ENCODE measurements at places on chromosomes 4 and X.

DNA sequence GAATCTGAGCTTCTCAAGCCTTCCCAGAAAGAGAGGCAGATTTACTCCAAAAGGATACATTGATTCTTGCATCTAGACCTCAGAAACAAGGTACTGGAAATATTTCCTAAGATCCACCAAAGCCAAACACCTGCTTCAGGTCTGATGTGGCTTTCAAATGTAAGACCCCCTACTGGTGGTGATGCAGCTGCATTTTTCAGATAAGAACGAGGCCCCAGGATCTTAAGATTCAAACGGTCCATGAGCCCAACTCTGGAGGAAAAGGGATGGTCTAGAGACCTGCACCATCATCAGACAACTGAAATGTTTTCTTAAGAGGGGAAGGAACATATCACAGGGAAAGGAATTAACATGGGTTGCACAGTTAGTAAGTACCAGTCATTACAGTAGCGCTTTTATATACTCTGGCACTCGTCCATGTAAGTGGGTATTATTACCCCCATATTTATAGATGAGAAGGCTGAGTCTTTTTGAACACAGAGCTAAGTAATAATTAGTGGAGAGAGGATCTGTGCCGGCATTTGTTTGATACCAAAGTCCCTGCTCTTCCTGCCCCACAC, 73.7 kb downstream of the LEF1 start:
- no peak for DNase-seq

GRCh38 chr4:73727685-73728084, 12.7 kb upstream of the CXCL8 start:
- DNase-seq = no peak

- no peak for DNase-seq
Measured at GRCh38 chr4:23881674-23882337, 8.0 kb downstream of the PPARGC1A start.

DNA sequence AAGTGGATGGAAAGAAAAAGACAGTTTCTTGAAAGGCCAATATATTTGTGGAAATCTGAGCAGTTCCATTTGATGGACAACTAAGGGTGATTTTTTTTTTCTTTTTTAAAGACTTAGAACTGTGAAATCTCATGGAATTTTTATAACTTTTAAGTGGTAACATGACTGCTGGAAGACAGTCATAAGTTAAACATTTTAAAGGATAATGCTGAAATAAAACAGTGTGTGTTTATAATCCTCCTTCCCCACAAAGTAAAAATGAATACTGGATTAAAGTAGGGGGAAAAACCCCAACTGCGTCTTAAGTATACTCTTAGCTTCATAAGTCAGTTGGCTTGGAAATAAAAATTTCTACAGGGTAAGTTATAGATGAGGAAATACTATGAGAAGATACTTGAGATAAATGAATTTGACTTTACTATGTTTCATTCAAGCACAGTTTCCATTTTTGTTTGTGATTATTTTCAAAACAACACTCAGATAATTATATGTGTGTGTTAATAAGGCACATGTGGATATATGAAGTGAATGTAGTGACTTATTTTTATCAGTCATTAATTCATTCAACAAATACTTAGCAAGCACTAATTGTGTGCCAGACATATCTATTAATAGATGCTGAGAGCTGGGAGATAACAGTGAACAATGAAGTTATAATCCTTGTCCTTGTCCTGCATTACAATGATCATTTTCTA, 129.2 kb upstream of the ETNPPL start:
- DNase-seq = no peak

- no peak for DNase-seq
Measured at GRCh38 chr4:54723220-54723619, 65.5 kb downstream of the KIT start.

- DNase-seq = no peak
Measured at GRCh38 chr4:139299536-139299935, 1.8 kb upstream of the NAA15 start.

DNA sequence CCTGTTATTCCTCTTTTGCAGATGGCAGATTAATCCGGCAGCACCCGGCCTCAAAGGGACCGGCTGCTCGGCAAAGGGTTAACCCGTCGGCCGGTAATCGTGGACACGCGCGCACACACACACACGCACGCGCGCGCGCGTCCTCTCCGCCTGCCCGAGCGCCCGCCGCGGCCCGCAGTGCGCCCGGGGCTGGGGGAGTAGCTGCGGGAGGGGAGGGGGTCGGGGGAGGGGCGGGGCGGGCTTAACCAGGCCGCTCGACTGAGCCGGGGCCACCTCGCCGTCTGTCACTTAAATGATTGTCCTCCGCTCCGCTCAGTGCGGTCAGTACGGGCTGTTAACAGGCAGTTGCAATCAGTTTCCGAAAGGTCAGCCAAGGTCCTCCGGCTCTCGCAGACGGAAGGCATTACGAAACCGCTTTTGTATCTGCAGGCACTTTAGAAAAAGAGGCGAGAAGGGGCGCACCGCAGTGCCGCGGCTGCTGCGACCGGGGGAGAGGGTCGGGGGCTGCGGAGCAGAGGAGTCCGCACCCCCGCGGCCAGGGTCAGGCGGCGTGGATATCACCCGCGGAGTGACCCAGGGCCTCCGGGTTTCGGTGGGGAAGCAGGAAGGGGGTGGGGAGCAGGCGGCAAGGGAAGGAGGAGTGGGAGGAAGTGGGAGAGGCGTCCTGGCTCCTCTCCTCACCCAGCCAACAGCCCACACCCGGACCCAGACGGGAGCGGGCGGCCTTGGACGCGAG, 57.3 kb upstream of the BCOR start:
- DNase-seq = peak; percentile 74

DNA sequence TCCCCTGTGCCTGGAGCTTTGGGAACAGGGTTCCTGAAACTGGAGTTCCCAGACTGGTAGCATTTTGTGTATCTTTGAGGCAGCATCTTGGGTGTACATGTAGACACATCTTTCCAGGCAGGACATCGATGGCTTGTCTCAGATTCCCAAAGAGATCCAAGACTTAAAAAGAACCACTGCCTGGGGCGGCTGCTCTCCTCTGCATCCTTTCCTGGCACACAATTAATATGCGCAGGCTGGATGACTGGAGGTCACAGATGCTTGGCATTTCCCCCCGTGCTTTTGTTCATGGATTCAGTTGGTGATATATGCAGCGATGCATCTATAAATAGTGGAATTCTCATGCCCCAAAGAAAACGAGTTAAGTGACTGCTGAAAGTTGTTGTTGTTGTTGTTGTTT, 80.5 kb downstream of the CLDN34 start:
- DNase-seq = no peak

- no peak for DNase-seq
Measured at GRCh38 chrX:125378770-125379169, 59.1 kb downstream of the TEX13C start.

- DNase-seq = no peak
Measured at GRCh38 chr4:99457270-99457669, 22.1 kb upstream of the ADH7 start.

GRCh38 chr4:40606239-40606767, 23.4 kb downstream of the RBM47 start:
- DNase-seq = no peak

DNA sequence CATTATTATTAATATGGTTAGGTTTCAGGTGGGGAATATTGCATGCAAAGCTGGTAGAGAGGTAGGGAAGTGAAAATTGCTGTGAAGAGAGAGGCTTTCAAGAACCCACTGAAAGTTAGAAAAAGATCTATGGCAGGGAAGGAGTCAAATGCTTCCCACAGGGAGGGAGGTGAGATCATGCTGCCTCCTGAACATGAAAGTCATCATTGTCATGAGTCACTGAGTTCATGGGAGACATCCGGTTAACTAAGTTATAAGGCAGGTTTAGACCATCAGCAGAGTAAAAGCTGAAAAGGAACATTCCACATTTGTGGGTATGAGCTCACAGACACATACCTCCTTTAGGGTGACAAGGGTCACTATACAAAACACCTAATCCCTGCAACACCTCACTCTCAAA, 16.2 kb downstream of the GATB start:
- peak; percentile 28 for DNase-seq

GRCh38 chrX:67436867-67437266, 107.0 kb upstream of the AR start:
- no peak for DNase-seq

DNA sequence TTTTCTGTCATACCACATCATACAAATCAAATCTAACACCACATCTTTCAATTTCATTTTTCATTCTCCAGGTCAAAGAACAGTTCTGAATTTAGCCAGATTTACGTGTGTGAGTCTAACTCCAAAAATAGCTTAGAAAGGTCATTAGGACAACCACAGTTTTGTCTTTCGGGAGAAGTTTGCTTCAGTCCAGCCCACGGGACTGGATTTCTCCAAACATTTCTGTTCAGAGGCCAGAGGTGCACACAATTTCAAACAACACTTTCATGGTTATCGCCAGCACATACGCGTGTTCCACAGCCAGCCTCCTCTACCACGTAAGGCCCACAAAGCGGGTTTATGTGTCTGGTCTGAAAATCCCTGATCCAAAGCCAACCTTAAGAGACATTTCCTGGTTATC, 65.9 kb downstream of the VEGFC start:
- no peak for DNase-seq

DNA sequence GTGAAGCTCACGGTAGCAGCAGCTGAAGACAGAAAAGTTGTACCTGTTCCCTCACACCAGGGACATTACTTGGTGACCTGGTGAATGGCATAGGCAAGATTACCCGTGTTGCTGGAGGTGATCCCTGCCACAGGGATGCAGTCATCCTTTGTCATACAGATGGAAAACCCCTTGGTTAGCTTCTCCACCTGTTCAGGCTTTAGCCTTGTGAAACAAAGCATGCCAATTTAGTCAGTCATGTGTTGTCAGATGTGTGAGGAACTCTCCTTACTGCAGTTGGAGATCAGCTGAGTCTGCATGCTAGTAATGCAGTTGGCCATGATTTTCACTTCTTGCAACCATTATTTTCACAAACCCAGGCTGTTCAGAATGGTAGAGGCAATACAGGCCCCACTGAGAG, 41.0 kb downstream of the AMELX start:
- DNase-seq = no peak

- DNase-seq = no peak
Measured at GRCh38 chr4:189092581-189092980, 848.1 kb upstream of the FRG1 start.

- DNase-seq = peak; percentile 76
Measured at GRCh38 chrX:30283456-30284200, 25.6 kb downstream of the NR0B1 start.

GRCh38 chrX:45758738-45759397, 558.2 kb upstream of the DIPK2B start:
- DNase-seq = no peak

GRCh38 chr4:67401902-67402301, 143.4 kb downstream of the CENPC start:
- no peak for DNase-seq

GRCh38 chr4:69156913-69157312, 57.6 kb downstream of the UGT2B11 start:
- DNase-seq = no peak

- DNase-seq = no peak
Measured at GRCh38 chrX:17375367-17375636, 302 bp downstream of the NHS start.

GRCh38 chrX:118823263-118824172, at the start of gene ZCCHC12:
Gene ZCCHC12, plus strand, starts transcription at chrX:118823824. Its CDS starts 1,421 bp downstream, at chrX:118825245.
- peak; percentile 48 for DNase-seq

DNA sequence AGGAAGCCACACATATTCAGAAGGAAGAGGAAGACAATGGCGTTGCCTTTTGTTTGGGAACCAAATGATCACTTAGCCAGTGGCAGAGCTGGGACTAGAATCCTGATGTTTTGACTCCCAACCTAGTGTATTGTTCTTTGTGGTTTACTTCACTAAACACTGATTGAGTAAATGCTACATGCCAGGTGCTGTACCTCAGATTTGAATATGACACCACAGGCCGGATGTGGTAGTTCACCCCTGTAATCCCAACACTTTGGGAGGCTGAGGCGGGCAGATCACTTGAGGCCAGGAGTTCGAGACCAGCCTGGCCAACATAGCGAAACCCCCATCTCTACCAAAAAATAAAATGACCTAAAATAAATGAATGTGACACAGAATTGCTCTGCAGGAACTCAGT, 8.4 kb downstream of the NDUFA1 start:
- DNase-seq = no peak

- DNase-seq = no peak
Measured at GRCh38 chr4:109206620-109207019, 95.8 kb downstream of the COL25A1 start.

- DNase-seq = no peak
Measured at GRCh38 chr4:121717680-121718237, 21.0 kb upstream of the ANXA5 start.

- no peak for DNase-seq
Measured at GRCh38 chrX:30831082-30831481, 58.0 kb downstream of the TAB3 start.

GRCh38 chrX:45781901-45782553, 581.4 kb upstream of the DIPK2B start:
- peak; percentile 71 for DNase-seq

DNA sequence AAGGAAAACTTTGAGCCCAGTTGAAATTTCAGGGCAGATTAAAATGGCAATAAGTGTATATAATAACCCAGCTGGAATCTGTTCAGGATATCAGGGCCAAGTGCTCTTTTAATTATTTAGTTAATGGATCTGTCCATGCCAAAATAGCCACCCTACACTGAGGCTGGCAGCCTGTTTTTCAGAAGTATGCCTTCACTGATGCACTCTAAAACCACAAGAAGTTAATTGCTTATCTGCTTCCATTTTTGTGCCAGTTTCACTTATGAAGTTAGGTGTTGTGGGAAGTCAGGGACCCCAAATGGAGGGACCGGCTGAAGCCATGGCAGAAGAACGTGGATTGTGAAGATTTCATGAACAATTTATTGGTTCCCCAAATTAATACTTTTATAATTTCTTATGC, 960.3 kb downstream of the C4orf33 start:
- no peak for DNase-seq

DNA sequence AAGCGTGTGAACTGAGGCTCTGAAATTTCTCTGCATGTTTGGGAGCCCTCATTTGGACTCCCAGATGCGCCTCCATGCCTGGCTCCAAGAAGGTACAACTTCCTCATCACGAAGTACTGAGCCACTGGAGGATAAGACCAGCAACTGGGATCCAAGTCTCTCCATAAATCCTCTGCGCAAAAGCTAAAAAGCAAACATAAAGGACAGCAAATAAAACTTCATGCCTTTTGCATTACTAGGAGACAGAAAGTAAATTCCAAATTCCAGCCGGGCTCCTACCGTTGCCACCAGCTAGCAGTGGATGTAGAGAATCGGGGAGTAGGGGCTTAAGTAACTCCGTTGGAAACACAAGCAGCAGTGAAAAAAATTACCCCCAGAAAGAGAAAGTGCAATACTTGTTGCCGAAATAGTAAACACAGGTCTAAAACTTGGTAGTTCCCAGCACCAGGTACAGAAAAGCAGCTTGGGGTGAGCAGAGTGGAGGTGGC, 477.1 kb upstream of the TENM3 start:
- DNase-seq = no peak

DNA sequence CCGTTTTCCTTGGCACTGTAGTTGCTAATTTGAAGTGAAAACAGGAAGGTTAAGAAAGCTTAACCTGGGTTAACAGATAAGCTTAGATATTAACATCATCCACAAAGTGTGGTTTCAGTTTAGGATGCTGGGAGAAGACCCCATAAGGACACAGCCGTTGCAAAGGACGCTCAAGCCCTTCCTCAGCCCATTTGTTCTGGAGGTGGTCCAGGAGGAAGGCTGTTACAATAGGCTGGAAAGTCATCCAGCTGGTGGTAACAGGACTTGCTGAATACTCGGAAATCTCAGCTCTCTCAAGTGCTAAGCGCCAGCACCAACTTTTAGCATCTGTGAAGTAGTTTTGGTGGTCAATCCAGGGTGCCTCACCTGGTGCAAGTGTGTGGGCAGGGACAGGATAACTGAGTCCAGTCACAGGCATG, 14.2 kb downstream of the CHST7 start:
- no peak for DNase-seq

- no peak for DNase-seq
Measured at GRCh38 chr4:37014584-37014983, 230.0 kb upstream of the NWD2 start.

All from A549 (cell line).